ENCODE measurements at places on chromosomes 11 and 22. TPM values are rescaled to one million over a fixed set of nuclear protein-coding genes. Genes with fewer than 3 reads are reported as not detected.

DNA sequence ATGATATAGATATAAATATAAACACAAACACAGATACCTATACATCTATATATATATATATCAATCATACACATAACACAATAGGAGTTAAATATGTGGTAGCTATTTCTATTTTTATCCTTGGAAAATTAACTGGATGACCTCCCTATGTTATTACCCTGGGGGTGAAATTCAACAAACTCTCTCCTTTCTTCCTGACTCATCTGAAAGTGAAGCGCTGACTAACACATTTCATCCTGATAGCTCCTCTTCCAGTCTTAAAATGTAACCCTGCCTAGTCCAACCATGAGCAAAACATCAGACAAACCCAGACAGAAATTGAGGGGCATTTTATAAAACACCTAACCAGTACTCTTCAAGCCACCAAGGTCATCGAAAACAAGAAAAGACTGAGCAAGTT is 220.6 kb upstream of the ISX start:
- DNase-seq = no peak

DNA sequence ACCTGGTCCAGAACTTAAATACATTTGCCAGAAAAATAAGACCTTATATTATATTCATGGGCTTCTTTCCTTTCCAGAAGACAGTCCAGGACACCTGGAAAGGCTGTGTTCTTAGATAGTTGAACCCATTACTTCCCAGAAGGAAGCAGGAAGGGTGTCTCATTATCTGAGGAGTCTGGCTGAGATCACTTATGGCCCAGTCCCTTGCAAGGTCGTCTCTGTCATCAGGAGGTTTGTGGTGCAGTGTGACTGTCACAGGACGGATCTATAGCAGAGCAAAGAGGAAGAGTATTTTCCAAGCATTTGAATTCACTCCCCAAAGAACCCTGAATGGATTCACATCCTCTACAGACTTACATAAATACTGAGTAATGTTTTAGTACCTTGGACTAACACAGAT is 270.7 kb upstream of the MTNR1B start:
- no peak for DNase-seq

- DNase-seq = no peak
Observed at GRCh38 chr11:66330931-66331330, 5.3 kb downstream of the RIN1 start.

NAALADL1 gene
- total RNA-seq = 14.8 TPM

LRRC56 gene
- 2.1 TPM for total RNA-seq

Measured in activated CD8-positive, alpha-beta memory T cell treated with anti-CD3 and anti-CD28 coated beads, Interleukin-2, amount 10 ng/mL, durations not matched to agents 7 days and 5 days (primary cell).